ENCODE measurements at places on chromosomes 1 and 21. TPM values are rescaled to one million over a fixed set of nuclear protein-coding genes. Genes with fewer than 3 reads are reported as not detected.

Gene PROX1
- total RNA-seq = 114 TPM

Gene ARHGEF16
- 0.51 TPM for total RNA-seq

Gene KRTAP8-1
- total RNA-seq = not detected

Gene ASPM
- total RNA-seq = 12.3 TPM

Gene CFAP107
- total RNA-seq = not detected

Gene CLDN17
- total RNA-seq = not detected

Gene ILDR2
- 1.0 TPM for total RNA-seq

Gene BNIPL
- total RNA-seq = 0.33 TPM

Gene C1orf53
- total RNA-seq = 2.0 TPM

Gene EPHX1
- 43.7 TPM for total RNA-seq

Gene AGMAT
- 1.2 TPM for total RNA-seq

Gene KCNJ15
- 1.4 TPM for total RNA-seq

Gene HRNR
- total RNA-seq = not detected

Gene PDE4B
- total RNA-seq = 156 TPM

Gene SMG5
- 89.6 TPM for total RNA-seq

Gene GNAI3
- 16.3 TPM for total RNA-seq

Gene POLR3GL
- 17.2 TPM for total RNA-seq

Gene TNNT2
- not detected for total RNA-seq

Gene S100A6
- 342 TPM for total RNA-seq

Gene CASQ1
- not detected for total RNA-seq

Gene CDK11B
- total RNA-seq = 13.2 TPM
